ENCODE measurements at places on chromosomes 7 and 10.
A peak's percentile ranks its signal among the peaks of the same experiment; 100 is the strongest.

DNA sequence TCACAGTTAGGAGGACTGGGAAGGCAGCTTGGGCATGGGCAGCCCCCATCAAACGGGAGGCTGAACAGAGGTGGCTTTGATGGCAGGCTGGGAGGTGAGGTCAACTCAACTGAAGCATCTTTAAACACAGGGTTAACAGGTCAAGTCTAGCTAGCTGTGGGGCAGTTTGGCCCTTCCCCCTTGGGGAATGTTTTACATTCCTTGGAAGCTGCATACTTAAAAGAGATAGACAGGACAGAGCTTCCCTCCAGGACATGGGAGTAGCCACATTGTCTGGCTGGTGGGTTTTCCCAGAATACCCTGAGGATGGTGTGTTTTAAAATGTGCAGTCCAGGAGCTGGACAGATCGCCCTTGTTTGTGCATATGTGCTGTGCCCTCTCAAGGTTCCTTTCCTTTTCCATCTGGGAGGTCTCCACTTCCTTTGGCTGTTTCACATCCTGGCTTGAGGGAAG is 6.8 kb upstream of the RASSF4 start:
- peak; percentile 57 for DNase-seq

- DNase-seq: no peak
Measured at GRCh38 chr7:136956232-136956631, 87.8 kb downstream of the CHRM2 start.

DNA sequence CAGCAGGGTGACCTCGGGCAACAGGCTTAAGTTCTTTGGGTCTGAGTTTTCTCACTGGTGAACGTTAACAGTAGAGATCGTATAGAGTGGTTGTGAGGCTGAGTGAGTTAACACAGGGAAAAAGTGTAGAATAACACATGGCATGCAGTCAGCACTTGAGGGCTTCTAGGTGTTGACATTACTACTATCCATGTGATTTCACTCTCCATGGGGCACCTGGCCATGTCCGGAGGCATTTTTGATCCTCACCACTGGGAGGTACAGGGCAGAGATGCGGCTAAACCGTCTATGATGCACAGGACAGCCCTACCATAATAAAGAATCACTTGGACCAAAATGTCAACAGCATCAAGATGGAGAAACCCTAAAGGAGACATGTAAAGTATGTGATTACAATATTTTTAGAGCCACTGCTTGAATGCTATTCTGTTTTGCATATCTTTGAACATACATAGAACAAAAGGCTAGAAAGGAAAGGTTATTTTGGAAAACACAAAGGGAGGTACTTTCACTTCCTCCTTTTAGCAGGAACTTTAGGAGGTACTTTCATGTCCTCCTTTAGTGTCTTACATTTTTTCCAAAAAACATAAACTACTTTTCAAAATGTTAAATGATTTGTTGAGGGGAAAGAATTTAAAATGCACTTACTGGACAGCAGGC is 44.3 kb downstream of the NOD1 start:
- DNase-seq: no peak

GRCh38 chr10:91711885-91712680 is 79.2 kb upstream of the PPP1R3C start:
- no peak for DNase-seq

DNA sequence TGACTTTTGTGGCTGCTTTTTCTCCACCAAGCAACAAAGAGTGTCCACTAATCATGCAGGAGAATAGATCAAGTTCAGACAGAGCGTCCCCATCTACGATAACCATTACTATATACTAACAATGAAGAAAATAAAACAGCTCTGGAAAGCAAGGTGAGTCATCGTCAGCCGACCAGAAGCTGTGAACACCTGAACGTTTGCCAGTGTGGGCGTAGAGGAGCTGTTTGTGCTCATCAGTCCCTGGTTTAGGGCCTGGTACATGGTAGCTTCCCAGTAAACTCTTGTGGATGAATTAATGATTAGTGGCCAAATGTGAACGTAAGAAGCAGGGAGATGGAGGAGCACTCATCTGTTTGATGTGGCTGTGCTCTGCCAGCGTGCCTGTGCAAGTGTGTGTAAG is 180.7 kb downstream of the EVX1 start:
- no peak for DNase-seq

- no peak for DNase-seq
Measured at GRCh38 chr10:10780746-10781145, 236.9 kb upstream of the CELF2 start.

DNA sequence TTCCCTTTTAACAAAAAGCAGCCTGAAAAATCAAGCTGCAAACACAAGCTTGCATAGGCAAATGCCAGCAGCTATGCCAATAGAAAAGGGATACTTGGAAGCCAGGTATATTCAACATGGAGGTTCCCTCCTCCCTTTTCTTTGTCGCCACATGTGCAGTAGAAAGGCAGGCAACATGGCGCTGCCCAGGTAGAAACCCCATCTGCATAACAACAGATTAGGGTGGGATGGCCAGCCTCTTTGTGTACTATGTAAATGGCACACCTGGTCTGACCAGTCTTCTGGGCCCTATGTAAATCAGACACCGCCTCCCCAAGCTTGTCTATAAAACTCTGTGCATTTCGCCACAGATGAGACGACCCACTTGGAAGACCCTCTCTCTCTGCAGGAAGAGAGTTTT is 58.1 kb downstream of the CCDC3 start:
- no peak for DNase-seq

GRCh38 chr7:25855854-25856782 is 295.9 kb upstream of the NFE2L3 start:
- DNase-seq: no peak

GRCh38 chr7:88357781-88358525 is 51.3 kb upstream of the STEAP4 start:
- peak; percentile 51 for DNase-seq

- no peak for DNase-seq
Measured at GRCh38 chr10:123326674-123327073, 172.5 kb downstream of the BUB3 start.

- peak; percentile 43 for DNase-seq
Measured at GRCh38 chr10:100338434-100339036, 8.5 kb upstream of the SCD start.

GRCh38 chr7:45573204-45573603 is 964 bp upstream of the ADCY1 start:
- DNase-seq: no peak

- no peak for DNase-seq
Measured at GRCh38 chr10:46326971-46327370, 40.2 kb downstream of the ANTXRL start.

GRCh38 chr7:44368885-44369284 is 43.5 kb upstream of the CAMK2B start:
- no peak for DNase-seq

GRCh38 chr7:47227762-47228177 is 354.1 kb downstream of the TNS3 start:
- peak; percentile 98 for DNase-seq

DNA sequence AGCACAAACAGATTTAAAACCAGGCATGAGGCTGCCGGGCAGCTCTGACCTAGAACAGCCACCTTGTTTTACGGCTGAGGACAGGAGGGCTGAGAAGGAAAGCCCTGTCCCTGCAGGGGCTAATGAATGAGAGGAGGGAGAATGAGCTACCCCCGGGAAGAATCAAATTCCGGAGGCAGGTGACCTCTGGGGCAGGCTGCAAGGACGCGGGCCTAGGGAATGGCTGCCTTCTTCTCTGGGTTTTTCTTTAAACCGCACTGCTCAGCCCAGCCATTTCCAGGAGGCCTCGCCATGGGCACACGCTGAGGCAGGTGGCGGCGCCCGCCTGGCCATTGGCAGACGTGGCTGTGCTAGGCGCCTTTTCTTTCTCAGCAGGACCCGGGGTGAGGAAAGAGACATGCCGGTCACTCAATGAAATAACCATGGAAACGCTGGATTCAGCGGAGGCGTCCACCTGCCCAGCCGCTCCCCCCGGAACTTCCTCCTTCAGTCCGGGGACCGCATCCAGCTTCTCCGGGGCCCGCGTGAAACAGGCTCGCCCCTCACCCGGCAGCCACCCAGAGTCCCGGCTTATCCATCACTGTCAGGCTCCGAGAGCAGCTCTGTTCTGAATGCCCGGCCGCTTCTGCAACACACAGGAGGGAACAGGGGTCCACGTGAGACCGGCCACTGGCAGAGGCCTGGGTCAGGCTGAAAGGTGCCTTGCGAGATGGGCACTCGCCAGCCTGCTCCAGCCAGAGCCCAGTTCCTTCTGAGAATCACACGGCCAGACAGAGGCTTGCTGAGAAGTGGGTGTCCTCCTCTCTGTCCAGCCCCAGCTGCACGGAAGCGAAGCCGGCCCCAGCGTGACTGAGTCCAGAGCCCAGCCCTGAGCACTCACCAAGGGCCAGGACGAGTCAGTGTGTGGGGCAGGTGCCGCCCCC is 82.1 kb downstream of the PDGFA start:
- DNase-seq: no peak

DNA sequence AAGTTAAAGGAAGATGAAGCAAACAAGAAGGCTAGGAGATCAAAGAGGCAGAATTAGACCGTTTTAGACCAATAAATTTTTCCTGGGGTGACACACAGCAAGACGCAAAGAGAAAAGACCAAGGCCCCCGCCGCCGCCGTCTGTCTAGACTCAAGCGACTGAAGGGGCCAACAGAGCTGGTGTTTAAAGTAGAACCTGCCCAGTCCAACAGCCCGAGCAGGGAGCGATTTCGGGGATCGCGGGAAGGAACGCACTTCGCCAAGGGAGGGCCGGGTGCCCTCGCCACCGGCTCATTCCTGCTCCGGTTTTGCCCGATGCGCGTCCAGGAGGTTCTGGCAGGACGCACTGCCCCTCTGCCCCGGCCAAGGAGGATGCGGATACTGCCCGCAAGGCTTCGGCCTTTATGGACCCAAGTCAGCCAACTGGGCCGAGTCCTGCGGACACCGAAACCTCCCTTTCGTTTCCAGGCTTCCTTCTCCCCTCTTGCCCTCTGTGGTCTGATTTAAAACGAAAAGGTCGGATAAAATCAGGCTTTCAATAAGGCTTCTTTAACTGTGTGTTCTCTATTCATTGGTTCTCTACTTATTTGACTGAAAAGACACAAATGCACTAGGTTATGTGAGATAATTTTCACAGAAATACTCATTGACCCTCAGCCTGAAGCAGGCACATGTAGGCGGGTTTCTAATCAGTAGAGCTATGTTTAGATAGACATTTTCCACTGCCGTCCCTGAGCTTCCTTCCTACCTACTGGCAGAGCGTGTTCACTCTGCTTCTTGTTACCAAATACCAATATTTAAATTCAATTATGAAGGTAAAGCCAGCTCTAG is 2.2 kb upstream of the HOXA7 start:
- DNase-seq: no peak

GRCh38 chr7:154598864-154599263 is 404.1 kb downstream of the PAXIP1 start:
- no peak for DNase-seq

- no peak for DNase-seq
Measured at GRCh38 chr7:115962340-115962739, 68.2 kb downstream of the TFEC start.

DNA sequence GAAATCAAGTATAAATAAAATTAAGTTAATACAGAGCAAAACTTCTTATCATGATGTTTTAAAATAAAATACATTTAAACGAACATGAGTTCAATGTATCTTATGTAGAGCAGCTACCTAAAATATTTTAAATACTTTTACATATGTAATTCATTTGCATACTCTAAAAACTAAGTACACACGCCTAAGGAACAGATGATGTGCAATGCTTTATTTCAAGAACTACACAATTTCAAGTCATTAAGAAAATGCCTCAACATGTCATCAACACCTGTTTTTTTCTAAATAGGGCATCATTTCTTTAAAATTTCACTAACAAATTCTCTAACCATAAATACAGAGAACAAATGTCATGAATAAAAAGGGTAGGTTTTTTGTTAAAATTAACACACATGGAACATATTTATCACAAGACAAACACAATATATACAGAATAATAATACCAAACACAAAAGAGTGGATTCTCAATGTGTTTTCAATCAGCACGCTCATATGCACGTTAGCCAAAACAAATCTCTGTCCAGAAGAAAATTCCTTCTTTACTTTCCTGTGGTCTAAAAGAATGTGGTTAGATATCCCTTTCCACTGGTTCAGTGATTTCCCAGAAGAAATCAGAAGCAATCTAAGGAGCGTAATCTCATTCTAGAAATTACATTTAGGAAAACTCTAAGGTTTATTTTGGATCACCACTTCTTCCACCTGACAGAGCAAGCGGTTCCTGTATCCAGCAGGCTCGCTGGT is 73.0 kb upstream of the PFKP start:
- DNase-seq: peak; percentile 35

GRCh38 chr10:58435297-58435985 is 50.2 kb downstream of the TFAM start:
- peak; percentile 99 for DNase-seq

DNA sequence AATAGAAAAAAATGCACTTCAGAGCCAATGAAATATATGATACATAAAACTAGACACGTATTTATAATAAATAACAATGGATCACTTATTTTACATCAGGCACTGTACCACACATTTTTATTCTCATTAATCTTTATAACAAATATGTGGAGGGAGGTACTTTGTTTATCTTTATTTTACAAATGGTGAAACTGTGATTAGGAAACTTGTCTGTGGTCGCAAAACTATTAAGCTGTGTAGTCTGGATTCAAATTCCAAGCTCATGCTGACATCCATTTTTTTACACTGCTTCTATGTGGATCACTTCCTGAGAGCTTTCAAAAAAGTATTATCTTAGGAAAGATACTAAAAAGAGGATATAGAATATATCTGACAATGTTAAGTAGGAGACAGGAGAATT is 978.6 kb downstream of the SORCS1 start:
- no peak for DNase-seq

- DNase-seq: no peak
Measured at GRCh38 chr10:114022766-114023597, 20.7 kb upstream of the ADRB1 start.

- peak; percentile 59 for DNase-seq
Measured at GRCh38 chr10:70880077-70880534, 8.3 kb downstream of the PCBD1 start.

GRCh38 chr7:142866361-142867096 is 11.7 kb downstream of the EPHB6 start:
- DNase-seq: no peak

- no peak for DNase-seq
Measured at GRCh38 chr10:90723416-90724068, 134.3 kb downstream of the HTR7 start.

GRCh38 chr10:12501324-12501723 is 152.0 kb downstream of the CAMK1D start:
- no peak for DNase-seq

GRCh38 chr7:145893925-145894535 is 222.6 kb upstream of the CNTNAP2 start:
- DNase-seq: no peak

Data from RCC 7860 (cell line).